Stimulated activated CD8-positive, alpha-beta memory T cell treated with anti-CD3 and anti-CD28 coated beads, Interleukin-15, amount 100 ng/mL, for 48 hours (primary cell): ENCODE measurements at places on chromosomes 7 and 10.

DNA sequence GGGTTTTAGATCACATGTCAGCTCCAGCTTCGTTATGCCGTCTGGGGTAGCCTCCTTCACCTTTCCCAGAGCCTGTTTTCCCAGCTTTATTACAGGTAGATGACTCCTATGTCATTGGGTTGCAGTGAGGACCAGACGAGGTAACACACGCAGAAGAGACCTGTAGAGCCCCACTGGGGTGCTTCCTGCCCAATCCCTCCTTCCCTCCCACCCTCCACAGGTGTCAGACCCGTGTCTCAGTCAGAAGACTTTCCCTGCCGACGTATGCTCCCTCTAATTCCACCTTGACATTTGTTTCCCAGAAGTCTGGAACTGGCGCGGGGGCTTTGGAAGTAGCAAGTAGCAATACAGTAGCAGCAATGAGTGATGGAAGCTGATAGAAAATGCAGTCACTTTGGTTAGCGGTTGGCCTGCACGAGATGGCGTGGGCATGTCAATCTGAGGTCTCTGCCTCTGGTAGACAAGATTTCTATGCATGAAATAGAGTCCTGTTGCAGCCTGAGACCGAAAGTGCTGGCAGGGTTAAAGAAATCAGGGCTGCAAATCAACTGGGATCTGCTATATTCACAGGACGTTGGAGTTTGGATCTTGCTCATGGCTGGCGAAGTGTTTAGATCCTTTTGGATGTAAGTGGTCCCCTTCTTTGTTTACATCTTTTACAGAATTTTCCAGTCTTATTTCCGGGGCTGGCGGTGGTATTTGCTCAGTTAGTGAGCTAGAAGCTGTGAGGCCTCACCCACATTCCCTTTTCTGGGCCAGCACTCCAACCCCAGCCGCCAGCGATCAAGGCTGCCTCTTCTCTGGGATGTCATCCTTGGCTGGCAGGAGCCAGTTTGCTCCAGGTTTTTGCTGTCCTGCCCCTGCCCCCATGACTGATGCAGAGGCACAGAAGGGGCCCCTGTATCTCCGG lies 78.3 kb upstream of the KMT2C start:
- no peak for DNase-seq

GRCh38 chr7:143305423-143306070 lies 10.4 kb upstream of the CLCN1 start:
- DNase-seq, result peak; percentile 35

- DNase-seq, result no peak
Observed at GRCh38 chr10:132868995-132869394, 73.4 kb downstream of the CFAP46 start.

- DNase-seq, result peak; percentile 59
Observed at GRCh38 chr7:954330-955238, at the start of gene ADAP1. Gene ADAP1, minus strand, starts transcription at chr7:954680. Its CDS starts 203 bp downstream, at chr7:954477.

GRCh38 chr7:55641273-55641691 lies 69.0 kb upstream of the VOPP1 start:
- no peak for DNase-seq

GRCh38 chr7:87100326-87100725 lies 40.9 kb upstream of the ELAPOR2 start:
- no peak for DNase-seq

DNA sequence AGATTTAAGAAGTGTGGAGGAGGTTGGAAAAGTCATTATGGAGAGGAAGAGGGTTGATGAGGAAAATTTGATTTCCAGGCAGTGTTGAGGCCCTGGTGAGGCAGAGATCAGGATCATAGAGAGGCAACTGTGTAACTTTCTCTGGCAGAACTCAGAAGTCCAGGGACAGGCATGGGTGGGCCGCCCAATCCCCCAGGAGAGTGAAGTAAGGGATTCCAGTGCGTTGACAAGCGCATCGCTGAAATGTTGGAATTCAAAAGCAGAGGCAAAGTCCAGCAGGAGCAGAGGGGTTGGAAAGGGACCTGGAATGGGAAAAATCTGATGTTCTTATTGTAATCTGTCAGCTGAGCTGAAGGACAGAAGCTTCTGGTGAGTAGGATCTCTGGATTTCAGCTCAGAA lies 207.3 kb downstream of the FAM107B start:
- no peak for DNase-seq

GRCh38 chr10:58898854-58899573 lies 277.4 kb upstream of the PHYHIPL start:
- DNase-seq, result no peak

GRCh38 chr7:87548123-87548919 lies 52.4 kb downstream of the ABCB1 start:
- no peak for DNase-seq

DNA sequence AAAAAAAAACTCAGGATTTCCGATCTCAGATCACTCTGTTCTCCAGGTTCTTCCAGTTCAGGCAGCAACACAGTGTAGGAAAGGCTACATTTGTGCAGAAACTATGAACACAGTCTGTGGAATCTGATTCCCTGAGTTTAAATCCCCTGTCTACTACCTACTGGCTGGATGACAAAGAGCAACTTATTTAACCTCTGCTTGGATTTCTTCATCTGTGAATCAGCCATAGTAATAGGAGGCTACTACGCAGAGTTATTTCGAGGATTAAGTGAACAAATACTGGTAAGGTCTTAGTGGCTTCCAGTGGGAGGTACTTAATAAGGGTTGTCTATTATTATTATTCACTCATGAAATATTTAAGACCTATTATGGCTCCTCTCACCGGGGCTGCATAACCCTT lies 44.3 kb upstream of the PDCD4 start:
- no peak for DNase-seq

DNA sequence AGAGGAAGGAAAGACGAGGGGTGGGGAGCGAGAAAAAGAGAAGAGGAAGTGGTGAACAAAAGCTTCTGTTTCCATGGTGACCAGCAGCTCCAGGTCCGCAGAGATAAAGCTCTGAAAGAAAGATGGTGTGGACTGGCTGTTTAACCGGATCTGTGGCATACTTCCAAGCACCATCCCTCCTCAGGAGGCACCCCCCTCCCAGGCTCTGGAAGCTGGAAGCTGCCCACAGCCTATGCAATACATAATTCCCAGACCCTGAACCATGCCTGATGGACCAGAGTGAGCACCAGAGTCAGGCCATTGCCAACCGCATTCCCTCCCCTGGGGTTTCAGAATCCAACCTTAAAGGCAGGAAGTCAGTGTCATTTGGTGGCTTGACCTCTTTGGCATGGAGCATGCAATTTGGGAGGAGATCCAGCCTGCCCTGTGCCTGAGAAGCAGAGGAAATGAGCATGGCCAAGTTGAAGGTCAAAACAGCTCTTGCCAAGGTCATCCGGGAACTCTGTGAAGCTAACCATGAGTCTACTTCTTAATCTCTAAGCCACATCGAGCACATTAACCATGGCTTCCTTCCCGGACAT lies 22.2 kb upstream of the CPXM2 start:
- DNase-seq, result no peak

GRCh38 chr7:81298951-81299666 lies 380.3 kb upstream of the SEMA3C start:
- no peak for DNase-seq

DNA sequence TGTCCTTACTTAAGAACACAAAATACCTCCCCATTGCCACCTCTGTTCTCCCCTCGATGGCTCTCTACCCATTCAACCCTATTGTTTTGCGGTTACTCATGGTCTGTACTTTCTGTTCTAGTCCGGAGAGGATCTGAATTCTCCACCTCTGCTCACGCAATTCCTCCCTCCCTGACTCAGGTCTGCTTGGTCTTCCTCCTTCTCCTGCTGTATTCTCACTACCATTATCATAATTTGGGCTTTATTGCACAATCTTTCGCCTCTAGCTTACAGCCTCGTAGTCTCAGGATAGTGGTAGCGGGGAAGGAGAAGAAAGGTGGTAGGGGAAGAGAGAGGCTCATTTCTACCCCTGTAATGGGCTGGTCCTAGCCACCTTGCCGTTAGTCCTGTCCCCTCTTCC lies 35.4 kb upstream of the FAM180A start:
- DNase-seq, result no peak

- DNase-seq, result no peak
Observed at GRCh38 chr10:82757901-82758300, 882.9 kb downstream of the NRG3 start.

- DNase-seq, result no peak
Observed at GRCh38 chr7:130953196-130953595, 219.2 kb upstream of the KLF14 start.

- DNase-seq, result no peak
Observed at GRCh38 chr7:128933180-128933891, 4.4 kb upstream of the IRF5 start.

DNA sequence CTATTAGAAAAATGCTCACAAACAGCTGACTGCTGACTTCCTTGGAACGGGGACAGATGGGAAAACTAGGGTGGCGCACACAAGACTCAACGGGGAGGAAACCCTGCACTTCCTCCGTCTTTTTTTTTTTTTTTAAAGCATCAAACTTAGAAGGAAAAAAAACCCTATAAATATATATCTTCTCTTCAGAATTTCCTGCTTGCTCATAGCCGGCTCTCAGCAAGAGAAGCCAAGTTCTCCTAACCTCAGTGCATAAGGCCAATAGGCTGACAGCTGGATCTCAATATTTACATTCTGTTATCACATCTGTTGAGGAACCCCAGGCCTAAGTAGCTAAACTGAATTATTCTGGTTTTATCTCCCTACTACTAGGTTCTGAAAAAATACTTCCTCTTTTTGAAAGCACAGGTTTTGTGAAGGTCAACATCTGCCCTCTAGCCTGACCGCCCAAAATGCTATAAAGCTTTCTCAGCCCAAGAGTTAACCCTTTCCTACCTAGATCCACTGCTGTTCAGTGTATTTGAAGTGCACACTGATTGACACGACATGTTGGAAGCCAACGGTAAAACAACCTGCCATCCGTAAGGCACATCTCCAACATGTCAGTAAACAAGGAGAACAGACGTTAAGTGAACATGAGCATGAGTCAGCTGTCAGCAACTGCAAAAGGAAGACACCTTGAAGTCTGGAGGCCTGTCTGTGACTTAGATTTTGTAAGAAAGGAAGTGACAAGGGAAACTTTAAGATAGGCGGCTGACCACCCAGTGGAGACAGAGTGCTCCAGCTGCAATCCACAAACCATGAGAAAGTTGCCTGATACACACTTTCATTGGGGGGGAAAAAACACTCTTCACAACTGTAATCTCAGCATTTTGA lies 83.8 kb downstream of the EBLN1 start:
- DNase-seq, result no peak

DNA sequence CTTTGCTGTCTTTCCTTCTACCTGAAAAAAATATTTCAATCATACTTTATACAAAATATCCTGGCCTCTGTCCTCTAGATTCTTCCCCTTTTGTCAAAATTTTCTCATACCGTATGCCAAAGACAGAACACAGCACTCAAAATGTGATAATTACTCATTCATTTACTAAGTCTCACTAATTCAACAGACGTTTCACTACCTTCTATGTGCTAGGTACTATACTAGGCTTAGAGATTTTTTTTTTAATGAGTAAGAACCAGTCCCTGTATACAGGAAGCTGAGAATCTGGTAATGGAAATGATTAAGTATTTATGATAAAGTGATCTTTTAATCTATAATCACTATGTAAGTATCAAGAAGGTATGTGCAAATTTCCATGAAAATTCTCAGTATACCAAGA lies 128.0 kb downstream of the ELAPOR2 start:
- no peak for DNase-seq

DNA sequence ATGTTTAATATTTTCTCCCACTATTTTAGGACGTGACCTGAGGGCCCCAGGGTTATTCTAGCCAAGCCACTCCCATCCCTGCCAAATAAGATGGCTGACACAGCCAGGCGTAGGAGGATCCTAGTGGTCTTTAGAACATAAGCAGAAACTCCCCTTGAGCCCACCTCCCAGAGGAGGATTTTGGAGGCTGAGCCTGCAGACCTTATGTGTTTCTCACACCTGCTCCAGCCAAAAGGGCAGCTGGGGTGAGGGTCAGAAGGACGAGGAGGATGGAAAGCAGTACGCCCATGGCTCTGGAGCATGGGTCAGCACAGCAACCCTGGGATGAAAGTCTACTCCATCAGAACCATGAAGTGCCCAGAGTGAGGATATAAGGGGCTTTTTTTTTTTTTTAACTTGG lies 39.9 kb downstream of the PDLIM1 start:
- DNase-seq, result no peak

- DNase-seq, result no peak
Observed at GRCh38 chr10:83333566-83333965, 805.7 kb upstream of the GHITM start.

DNA sequence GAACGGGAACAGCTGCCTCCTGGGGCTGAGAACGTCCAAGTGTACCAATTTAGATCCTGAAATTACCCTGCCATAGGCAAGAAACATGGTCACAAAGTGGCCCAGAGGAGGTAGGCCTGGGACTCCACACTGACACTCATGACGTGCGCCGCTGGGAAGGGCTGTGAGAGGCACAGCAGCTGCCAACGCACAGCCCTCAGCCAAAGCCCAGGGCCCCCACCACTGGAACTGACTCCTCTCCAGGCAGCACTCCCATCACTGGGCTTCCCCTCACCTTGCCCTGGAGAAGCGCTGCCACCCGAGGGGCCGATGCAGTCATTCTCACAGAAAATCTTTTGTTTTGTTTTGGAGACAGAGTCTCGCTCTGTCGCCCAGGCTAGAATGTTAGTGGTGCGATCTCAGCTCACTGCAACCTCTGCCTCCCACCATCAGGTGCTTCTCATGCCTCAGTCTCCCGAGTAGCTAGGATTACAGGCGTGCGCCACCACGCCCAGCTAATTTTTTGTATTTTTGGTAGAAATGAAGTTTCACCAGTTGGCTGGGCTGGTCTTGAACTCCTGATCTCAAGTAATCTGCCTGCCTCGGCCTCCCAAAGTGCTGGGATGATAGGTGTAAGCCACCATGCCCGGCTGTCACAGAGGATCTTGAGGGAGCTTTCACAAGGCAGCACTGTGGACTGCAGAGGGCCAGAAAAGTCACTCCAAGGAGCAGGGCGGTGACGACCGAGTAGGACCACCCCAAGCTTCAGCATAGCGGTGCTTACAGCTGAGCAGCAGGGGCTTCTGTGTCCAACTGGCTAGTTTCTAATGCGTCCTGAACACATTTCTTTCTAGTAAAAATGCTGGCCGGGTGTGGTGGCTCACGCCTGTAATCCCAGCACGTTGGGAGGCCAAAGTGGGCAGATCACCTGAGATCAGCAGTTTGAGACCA lies 13.5 kb downstream of the GUSB start:
- no peak for DNase-seq

DNA sequence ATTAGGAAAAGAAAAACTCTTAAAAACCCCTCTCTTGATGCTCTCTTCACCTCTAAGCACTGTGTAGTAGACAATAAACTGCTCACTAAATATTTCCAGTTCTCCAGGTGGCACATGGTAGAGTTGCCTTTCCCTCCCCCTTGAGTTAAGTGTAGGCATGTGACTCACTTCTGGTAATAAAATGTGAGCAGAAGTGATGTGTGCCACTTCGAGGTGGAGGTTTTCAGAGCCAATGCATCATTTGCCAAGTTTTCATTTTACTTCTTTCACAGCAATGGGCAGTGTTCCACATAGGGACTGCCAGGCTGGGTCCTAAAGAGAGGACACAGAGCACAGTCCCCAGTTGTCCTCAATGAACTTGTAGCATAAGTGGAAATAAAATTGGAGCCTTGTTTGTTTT lies 131.6 kb upstream of the NPY start:
- DNase-seq, result no peak

GRCh38 chr7:33411020-33411419 lies 281.7 kb downstream of the BBS9 start:
- no peak for DNase-seq
